ENCODE measurements at places on chromosomes 2 and 18. TPM values are rescaled to one million over a fixed set of nuclear protein-coding genes. Genes with fewer than 3 reads are reported as not detected.

DNA sequence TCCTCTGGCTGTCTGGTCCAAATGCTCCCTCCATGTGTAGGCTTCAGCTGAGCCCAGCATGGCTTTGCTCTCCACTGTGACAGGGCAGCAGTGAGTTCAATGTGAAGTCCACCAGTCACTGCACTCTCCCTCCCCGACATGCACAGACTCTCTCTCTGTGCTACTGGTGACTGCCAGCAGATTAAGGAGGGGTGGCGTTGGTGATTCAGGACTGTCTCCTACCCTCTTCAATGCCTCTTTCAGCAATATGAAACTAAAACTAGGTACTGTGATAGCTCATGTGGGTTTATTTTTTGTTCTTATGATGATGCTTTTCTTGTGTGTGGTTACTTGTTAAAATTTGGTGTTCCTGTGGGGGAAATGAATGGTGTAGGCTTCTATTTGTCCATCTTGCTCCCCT, 201.0 kb upstream of the RBMS1 start:
- no peak for DNase-seq

GRCh38 chr2:56133931-56134629, 49.7 kb upstream of the CCDC85A start:
- DNase-seq = no peak

GRCh38 chr2:143420313-143420712, 291.1 kb downstream of the ARHGAP15 start:
- no peak for DNase-seq

Gene DSG1
- 1.5 TPM for total RNA-seq

DNA sequence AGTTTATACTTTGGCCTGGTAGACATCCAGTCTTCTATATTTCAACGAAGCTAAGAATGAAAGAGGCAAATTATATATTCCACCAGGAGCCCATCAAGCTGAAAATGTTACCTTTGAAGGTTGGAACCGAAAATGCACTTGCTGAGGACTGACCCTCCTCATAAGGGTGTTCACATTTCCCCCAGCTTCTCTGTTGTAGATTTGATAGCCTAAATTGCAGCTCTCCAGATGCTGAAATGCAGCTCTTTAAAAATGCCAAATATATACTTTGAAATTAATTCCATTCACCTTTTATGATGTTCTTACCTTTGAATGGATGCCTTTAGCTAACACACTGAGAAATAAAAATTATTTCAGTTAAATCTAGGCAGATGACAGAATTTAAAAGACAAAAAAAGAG, 1.8 kb upstream of the FIGN start:
- no peak for DNase-seq

Gene DSC3
- total RNA-seq = 2.6 TPM

DNA sequence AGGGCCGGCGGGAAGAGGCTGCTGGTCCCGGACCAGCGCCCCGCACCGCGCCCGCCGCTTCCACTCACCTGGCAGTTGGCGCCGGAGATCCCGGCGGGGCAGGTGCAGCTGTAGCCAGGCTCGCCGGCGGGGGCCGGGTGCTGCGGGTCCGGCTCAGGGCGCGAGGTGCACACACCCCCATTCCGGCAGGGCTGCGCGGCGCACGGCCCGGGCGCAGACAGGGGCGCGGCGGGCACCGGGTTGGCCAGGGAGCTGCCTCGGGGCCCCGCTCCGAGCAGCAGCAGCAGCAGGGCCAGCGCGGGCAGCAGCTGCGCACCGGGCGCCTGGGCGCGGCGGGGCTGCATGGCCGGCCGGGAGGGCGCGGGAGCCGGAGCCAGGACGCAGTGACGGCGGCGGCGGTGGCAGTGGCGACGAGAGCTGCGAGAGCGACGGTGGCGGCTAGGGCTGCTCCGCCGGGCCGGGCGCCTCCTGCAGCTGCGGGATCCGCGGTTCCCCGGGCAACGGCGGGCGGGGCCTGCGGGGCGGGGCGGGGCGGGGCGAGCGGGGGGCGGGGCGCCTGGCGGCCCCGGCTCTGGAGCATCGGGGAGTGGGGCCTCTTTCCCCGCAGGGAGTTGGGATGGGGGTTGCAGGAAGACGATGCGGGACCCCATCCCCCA, at the start of gene DNER:
Gene DNER, minus strand, starts transcription at position 476 of the 656 bp plus-strand sequence. Its CDS starts 132 bp downstream, at position 344.
- DNase-seq = peak; percentile 87

Gene SNORC
- 3.1 TPM for total RNA-seq

- no peak for DNase-seq
These were observed 113.9 kb downstream of the MAP4K4 start for GRCh38 chr2:101811226-101812015.

DNA sequence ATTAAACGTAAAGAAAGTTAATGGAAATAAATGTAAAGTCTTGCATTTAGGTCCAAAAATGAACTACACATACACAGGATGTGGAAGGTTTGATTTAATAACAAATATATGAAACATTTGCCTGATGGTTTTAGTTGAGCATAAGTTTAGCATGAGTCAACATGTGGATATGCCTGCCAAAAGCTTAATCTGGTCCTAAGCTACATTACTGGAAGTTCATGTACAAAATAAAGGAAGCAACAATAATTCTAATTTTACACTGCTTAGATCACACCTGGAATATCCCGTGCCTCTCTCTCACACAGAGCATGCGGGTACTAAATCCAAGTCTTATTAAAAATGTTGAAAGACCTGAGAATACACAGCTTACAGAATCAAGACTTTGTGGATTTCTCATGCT, 276.5 kb upstream of the NRP2 start:
- no peak for DNase-seq

DNA sequence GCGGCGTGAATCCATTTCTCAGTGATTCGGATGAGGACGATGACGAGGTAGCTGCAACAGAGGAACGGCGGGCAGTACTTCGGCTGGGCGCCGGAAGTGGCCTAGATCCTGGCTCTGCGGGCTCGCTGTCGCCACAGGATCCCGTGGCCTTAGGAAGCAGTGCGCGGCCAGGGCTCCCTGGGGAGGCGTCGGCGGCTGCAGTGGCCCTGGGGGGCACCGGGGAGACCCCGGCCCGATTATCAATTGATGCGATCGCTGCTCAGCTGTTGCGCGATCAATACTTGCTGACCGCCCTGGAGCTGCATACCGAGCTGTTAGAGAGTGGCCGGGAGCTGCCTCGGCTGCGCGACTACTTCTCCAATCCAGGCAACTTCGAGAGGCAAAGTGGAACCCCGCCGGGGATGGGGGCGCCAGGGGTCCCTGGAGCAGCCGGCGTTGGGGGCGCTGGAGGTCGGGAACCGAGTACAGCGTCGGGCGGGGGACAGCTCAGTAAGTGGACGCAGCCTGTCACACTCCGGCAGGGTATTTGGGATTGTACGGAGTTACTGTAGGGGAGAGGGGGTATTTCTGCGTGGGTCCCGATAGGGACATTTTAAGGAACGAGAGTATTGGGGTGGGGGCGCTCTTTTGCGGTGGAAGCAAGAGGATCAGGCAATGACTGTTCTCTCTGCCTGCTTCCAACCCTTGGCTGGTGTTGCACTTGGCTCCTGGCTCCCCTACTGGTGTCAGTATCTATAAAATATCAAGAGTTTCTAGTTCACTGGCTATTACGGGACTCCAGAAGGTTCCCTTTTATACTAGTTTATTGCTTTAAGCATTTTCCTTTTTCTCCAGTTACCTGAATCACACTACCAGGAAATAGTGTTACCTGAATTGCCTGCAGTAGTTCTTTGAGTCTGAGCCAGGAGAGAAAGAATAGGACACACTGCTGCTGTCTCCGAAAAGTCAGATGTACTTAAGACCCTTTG, 772 bp downstream of the RELCH start:
- DNase-seq = peak; percentile 49

DNA sequence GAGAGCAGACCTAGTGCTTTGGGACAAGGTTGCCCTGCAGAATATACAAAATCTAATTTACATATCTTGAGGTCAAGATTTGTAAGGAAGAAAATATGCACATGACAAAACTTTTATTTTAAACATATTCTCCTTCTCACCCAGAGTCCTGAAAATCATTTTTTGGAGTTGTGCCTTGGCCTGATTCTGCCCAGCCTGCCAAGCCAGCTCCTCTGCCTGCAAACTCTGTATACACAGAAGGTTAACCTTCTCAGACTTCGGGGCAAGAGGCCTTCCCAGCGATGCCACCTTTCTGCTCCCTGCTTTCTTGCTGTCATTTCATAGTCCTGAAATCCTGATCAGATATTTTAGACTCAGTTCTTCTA, 95.8 kb upstream of the CAVIN2 start:
- DNase-seq = no peak

All from spinal cord (tissue), 10 donors.